ENCODE measurements at places on chromosomes 1 and 21.

- DNase-seq: no peak
Measured at GRCh38 chr1:61494000-61494399, 230.9 kb downstream of the TM2D1 start.

- DNase-seq: no peak
Measured at GRCh38 chr1:37719572-37720195, 27.4 kb downstream of the CDCA8 start.

DNA sequence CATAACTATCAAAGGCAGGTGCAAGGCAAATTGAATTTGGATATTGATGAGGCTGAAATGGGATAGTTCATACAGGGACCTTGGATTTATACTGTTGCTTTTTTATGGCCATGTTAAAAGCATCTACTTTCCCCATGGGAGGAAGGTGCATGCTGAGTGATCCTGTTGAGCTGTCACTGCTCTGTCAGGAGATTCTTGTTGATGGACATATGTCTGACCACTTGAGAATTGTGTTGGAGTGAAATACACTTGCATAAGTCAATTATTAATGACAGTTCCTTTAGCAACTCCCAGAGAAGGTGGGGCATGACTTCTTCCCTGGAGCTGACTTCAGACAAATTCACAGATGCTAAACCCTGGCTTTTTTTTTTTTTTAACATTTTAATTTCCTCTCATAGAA, 58.4 kb upstream of the DYNLT5 start:
- DNase-seq: no peak

DNA sequence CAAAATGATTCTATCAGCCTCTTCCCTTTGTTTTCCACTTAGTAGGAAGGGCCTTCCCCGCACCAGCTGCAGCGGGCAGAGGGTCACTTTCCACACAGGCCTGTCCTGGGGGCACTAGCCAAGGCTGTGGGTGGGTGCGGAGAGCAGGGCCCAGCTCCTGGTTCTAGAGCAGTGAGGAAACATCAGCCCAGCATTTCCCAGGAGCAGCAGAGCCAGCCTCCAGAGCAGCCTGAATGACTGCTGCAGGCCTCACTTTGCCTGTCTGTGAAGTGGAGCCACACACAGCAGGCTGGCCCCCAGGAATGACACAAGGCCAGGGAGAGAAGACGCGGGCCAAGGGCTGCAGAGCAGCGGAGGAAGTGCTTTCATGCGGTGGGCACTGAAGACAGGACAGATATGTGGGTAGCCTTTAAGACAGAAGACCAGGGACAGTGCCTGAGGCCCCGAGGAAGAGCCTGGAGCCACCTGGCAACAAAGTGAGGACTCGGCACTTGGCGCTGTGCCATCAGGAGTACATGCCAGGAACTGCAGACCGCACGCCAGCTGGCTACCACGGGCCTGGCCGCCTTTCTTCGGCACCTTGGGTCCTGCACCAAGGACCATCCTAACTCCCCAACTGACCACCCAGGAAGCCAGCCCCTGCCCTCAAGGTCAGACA, 42.0 kb downstream of the ACOT7 start:
- no peak for DNase-seq

DNA sequence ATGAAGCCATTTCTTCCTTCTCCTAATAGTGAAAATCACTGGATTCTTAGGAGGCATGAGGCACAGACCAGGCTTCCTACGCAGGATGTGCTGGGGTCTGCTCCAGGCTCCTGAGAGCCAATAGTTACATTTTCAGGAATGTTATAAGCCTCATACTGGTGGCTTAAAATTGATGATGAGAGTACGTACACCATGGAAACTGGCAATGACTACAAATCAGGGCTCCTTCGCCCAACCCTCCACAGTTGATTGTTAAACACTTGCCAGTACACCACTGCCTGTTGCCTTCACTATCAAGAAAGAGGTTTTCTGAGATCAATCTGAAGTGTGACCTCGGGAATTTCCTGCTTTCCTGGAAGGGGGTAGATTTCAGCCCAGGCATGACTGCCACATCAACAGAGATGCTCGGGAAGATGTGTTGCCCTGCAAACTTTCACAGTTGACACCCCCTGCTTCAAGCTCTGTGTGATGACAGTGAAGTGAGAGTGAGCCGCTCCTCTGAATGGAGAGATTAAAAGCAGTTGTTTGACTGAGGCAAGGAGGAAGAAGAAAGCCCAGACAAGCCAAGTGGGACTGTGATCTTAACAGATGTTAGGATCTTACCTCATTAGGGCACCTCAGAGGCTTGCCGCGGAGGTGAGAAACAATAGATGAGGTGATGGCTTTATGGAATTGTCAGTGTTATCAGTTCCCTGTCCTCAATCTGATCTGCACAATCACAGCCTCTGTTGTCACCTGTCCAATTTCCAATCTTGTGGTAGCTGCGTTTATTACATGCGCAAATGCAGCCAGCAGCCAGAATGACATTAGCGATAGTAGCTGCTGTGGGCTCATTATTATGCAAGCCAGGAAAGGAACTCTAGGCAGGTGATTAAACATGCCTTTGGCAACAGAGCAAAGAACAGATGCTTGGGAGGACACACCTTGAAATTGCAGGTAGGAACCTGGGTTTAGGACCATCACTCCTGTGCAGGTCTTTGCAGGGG, 277.3 kb downstream of the KAZN start:
- DNase-seq: no peak

DNA sequence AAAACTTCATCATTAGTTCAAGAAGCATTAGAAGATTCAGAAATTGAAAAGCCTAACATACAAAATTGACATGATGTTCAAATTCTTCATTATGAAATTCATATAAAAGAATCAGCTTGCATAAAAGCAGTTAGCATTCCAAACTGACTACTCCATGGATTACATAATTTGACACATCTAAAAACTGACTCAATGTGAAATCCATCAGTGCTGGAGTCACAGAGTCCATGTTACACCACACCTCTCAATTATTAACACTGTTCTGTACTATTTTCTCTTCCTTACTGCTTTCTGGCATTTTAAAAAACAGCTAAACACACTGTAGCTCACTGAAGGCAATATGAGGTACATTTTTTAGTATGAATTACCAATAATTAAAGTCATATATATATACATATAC, 28.0 kb downstream of the ARHGAP29 start:
- DNase-seq: no peak

DNA sequence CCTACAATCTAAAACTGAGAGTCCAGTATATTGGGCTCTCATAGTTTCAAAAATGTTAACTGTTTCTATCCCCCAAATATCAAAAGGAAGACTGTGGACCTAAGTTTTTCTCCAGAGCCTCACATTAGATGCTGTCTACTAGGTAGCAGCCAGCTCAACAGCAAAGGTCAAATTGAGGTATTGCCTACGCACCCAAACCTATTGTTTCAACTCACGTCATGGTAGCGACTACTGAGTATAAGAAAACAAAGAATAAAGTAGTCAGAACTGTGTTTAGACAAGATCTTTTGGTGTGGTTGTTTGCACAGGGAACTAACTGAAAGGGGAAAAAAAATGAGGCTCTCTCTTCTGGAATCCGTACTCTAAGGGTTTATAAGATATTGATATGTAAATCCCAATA, 173.2 kb downstream of the LBR start:
- DNase-seq: no peak

DNA sequence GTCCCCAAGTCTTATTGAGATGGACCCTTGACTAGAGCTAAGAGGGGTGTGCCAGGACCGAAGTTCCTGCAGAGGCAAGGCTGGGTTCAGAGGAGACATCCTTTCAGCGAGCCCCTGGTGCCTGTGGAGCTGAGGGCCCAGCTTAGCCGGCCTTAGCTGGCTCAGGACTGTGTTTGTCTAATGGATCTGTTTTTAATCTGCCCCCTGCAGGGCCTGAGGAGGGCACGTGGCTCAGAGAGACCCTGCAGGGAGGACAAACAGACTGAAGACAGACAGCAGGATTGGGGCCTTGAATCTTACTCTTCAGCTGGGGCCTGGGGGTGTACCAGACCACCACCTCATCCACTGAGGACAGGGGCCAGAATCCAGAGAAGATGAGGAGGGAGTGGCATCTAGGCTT, 1.6 kb downstream of the CRABP2 start:
- DNase-seq: no peak

DNA sequence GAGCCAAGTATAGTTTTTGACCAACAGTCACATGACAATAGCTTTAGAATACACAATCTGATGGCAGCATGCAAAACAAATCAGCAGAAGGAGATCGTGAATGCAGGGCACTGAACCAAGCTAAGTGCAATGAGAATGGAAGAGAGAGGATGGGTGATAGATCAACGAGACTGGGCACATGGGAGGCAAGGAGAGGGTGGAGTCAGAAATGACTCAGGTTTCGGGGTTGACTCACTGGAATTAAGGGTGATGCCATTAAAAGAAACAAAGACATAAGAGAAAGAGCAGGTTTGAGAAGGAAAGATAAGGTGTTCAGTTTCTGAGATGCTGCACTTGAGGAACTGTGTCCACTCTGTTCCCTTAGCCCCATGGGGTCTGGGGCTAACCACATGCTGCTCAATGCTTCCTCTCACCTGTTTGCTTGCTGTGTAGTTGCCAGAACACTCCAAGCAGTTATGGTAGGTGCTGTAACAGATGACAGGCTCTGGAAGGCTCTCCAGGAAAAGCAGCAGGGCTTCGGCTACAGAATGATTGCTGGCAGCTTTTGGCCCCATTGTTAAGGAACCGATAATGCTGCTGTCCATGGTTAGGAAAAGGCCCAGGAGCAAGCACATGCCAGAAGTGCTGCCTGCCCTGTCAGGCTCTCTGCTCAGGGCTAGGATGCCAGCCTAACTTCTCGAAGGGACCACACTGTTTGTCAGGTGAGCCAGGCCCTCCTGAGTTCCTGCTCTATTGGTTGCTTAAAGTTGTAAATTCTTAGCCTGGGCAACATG, 6.1 kb upstream of the MTF1 start:
- no peak for DNase-seq

All from iPS DF 6.9 (cell line).